ENCODE measurements at places on chromosomes 1 and 21. TPM values are rescaled to one million over a fixed set of nuclear protein-coding genes. Genes with fewer than 3 reads are reported as not detected.

KRTAP12-4 gene
- not detected for total RNA-seq

S100A3 gene
- total RNA-seq: 9.7 TPM

TMPRSS3 gene
- total RNA-seq: not detected

WNT3A gene
- total RNA-seq: not detected

ERVH48-1 gene
- total RNA-seq: not detected

ETV3L gene
- not detected for total RNA-seq

CYP4A11 gene
- total RNA-seq: not detected

SDC3 gene
- 11.9 TPM for total RNA-seq

RAP1GAP gene
- total RNA-seq: not detected

RBM11 gene
- total RNA-seq: not detected

KLF17 gene
- not detected for total RNA-seq

MYCL gene
- total RNA-seq: not detected

FAM72B gene
- 3.9 TPM for total RNA-seq

RHD gene
- total RNA-seq: not detected

LELP1 gene
- total RNA-seq: not detected

MIXL1 gene
- total RNA-seq: 0.20 TPM

ANXA9 gene
- not detected for total RNA-seq

HENMT1 gene
- total RNA-seq: 3.6 TPM

PIGR gene
- total RNA-seq: not detected

NR1I3 gene
- not detected for total RNA-seq

SPRR2B gene
- total RNA-seq: not detected

FAM151A gene
- total RNA-seq: not detected

CADM3 gene
- 0.30 TPM for total RNA-seq

AMY1C gene
- not detected for total RNA-seq

NRAS gene
- 95.1 TPM for total RNA-seq

SEMA6C gene
- 9.9 TPM for total RNA-seq

C1QB gene
- total RNA-seq: not detected

FBXO28 gene
- total RNA-seq: 33.3 TPM

C1orf53 gene
- total RNA-seq: 1.3 TPM

OSCP1 gene
- 4.5 TPM for total RNA-seq

SLFNL1 gene
- 0.07 TPM for total RNA-seq

KRTAP19-4 gene
- total RNA-seq: not detected

PRDM16 gene
- total RNA-seq: not detected

Measured in mammary microvascular endothelial cell (primary cell).